ENCODE measurements at places on chromosomes 5 and 9.

GRCh38 chr9:3508521-3509291, 17.1 kb downstream of the RFX3 start:
- DNase-seq: no peak
- H3K27ac ChIP-seq: no peak overlapping the region
- no peak overlapping the region for H3K4me3 ChIP-seq
- H3K27me3 ChIP-seq: no peaks in the 10 kb centered on the region
- peaks cover 8% of the 10 kb centered on the region for H3K4me1 ChIP-seq

- H3K4me3 ChIP-seq: no peak overlapping the region
- H3K27ac ChIP-seq: no peak overlapping the region
- H3K36me3 ChIP-seq: no peaks in the 10 kb centered on the region
- H3K4me1 ChIP-seq: peaks cover 6% of the 10 kb centered on the region
- DNase-seq: no peak
Observed at GRCh38 chr5:73494721-73495120, 3.5 kb upstream of the BTF3 start.

- no peak overlapping the region for H3K27ac ChIP-seq
- H3K4me1 ChIP-seq: no peaks in the 10 kb centered on the region
- no peak for DNase-seq
- H3K4me3 ChIP-seq: no peak overlapping the region
Observed at GRCh38 chr5:75885849-75886596, 168.8 kb upstream of the POC5 start.

DNA sequence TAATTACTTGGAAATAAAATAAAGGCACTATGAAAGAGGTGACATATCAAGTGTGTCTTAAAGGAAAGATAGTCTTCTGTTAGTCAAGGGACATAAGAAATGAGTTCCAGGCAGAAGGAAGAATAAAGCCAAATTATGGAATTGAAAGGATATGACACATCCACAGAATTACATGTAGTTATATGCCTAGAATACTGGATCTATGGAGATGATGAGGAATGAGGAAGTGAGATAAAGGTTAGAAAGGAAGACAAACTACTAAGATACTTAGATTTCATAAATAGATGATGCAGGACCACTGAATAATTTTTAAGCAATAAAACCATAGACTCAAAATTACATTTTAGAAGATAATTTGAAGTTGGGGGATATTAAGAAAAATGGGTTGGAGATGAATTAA, 609.8 kb downstream of the PTPRD start:
- H3K27me3 ChIP-seq: no peaks in the 10 kb centered on the region
- no peaks in the 10 kb centered on the region for H3K36me3 ChIP-seq
- no peak overlapping the region for H3K4me3 ChIP-seq
- no peak overlapping the region for H3K27ac ChIP-seq
- DNase-seq: no peak

DNA sequence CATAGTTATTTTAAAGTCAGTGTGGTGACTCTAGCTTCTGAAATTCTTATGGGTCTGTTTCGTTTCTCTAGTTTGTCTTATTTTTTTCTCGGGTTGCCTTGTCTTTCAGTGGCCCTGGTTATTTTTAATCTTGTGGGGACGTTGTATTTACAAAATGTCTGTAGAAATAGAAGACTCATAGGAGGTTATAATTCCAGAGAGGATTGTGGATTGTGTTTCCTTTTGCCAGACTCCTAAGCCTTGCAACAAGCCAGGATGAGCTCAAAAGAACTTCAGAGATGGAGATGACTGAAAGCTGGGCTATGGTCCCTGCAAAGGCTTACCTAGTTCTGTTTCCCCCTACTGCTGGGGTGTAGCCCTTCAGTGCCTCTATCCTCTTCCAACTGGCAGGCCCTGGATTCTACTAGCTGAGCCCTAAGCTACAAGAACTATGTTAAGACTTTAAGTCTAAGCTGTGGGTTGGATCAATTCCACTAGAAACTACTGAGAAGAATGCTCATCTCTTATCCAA, 32.2 kb upstream of the LECT2 start:
- no peak overlapping the region for H3K4me3 ChIP-seq
- DNase-seq: no peak
- H3K27ac ChIP-seq: no peak overlapping the region
- H3K27me3 ChIP-seq: no peaks in the 10 kb centered on the region
- H3K36me3 ChIP-seq: no peaks in the 10 kb centered on the region
- H3K4me1 ChIP-seq: no peaks in the 10 kb centered on the region

GRCh38 chr5:135608761-135609443, 30.1 kb upstream of the CXCL14 start:
- H3K36me3 ChIP-seq: no peaks in the 10 kb centered on the region
- H3K27ac ChIP-seq: no peak overlapping the region
- no peaks in the 10 kb centered on the region for H3K27me3 ChIP-seq
- no peak for DNase-seq

GRCh38 chr9:2299156-2299842, 284.2 kb downstream of the SMARCA2 start:
- no peaks in the 10 kb centered on the region for H3K27me3 ChIP-seq
- H3K4me1 ChIP-seq: peaks cover 3% of the 10 kb centered on the region
- no peaks in the 10 kb centered on the region for H3K36me3 ChIP-seq
- no peak overlapping the region for H3K4me3 ChIP-seq

- DNase-seq: no peak
- no peak overlapping the region for H3K4me3 ChIP-seq
- H3K4me1 ChIP-seq: no peaks in the 10 kb centered on the region
- H3K36me3 ChIP-seq: no peaks in the 10 kb centered on the region
Observed at GRCh38 chr5:157721159-157721558, 10.1 kb upstream of the THG1L start.

DNA sequence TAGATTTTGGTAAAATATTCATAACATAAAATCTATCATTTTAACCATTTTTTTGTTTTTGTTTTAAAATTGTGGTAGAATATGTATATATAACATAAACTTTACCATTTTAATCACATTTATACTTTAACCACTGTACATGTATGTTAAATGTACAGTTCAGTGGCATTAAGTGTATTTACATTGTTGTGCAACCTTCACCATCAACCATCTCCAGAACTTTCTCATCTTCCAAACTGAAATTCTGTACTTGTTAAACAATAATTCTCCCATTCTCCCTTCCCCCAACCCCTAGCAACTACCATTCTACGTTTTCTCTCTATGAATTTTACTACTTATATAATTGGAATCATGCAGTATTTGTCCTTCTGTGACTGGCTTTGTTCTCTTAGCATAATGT, 11.6 kb downstream of the ANKHD1 start:
- DNase-seq: no peak
- H3K36me3 ChIP-seq: no peaks in the 10 kb centered on the region
- no peaks in the 10 kb centered on the region for H3K27me3 ChIP-seq
- H3K4me1 ChIP-seq: no peaks in the 10 kb centered on the region

- no peak overlapping the region for H3K4me3 ChIP-seq
- H3K27ac ChIP-seq: no peak overlapping the region
Observed at GRCh38 chr5:179228341-179229121, 116.7 kb downstream of the ADAMTS2 start.

DNA sequence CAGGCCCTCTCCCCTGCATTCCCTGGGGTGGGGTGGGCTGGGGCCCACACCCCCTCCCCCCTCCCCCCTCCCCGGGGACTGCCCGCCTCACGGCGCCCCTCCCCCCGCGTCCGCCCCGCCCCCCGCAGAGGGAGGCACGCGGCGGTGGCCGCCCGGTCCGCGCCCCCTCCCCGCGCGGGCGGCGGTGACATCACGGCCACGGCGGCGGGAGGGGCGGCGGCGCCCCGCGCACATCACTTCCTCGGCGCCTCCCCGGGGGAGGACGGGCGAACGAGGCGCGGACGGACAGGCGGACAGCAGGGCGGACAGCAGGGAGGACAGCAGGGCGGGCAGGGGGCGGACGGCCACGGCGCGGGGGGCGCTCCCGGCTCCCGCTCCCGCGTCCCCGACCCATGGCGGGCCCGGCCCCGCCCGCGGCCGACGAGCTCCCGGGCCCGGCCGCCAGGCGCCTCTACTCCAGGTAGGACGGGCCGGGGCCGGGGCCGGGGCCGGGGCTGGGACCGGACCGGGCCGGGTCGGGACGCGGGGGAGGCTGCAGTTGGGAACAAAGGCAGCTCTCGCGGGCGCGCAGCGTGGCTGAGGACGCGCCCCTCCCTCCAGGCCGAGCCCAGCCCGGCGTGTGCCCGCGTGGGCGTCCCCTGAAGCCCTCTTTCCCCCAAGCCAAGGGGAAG, at the start of gene GPSM1:
Gene GPSM1 (plus strand): TSS at position 236 of the 671 bp plus-strand sequence. CDS start 157 bp downstream, at position 393.
- no peaks in the 10 kb centered on the region for H3K4me1 ChIP-seq
- no peaks in the 10 kb centered on the region for H3K36me3 ChIP-seq
- no peak within 1 kb of the TSS for H3K27ac ChIP-seq
- H3K27me3 ChIP-seq: no peaks in the 10 kb centered on the region

DNA sequence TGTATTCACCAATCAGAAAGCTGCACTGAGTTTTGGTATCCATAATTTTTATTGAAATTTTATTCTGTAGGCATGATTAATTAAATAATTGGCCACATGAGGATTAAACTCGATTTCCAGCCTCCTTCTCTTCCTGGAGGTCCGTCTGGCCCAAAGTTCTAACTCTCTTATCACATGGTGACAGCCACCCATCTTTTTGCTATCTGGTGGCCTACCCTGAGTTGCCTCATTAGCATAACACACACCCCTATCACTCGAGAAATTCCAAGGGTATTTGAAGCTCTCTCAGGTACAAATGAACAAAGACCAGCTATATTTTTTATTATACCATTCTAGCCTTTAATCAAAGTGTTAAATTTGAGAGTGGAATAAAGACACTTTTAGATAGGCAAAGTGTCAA, 57.7 kb downstream of the APC start:
- H3K27ac ChIP-seq: no peak overlapping the region
- no peaks in the 10 kb centered on the region for H3K36me3 ChIP-seq
- peaks cover 2% of the 10 kb centered on the region for H3K4me1 ChIP-seq
- H3K4me3 ChIP-seq: no peak overlapping the region

- H3K27me3 ChIP-seq: no peaks in the 10 kb centered on the region
- no peak overlapping the region for H3K27ac ChIP-seq
- peaks cover 7% of the 10 kb centered on the region for H3K36me3 ChIP-seq
Observed at GRCh38 chr5:6676702-6677101, 36.5 kb upstream of the TENT4A start.

Measured in H1 (cell line).